SHP77 (cell line): ENCODE measurements at places on chromosomes 2 and 18.

GRCh38 chr18:71250191-71250590, 961.3 kb downstream of the SOCS6 start:
- no peak for DNase-seq

GRCh38 chr18:13501891-13502290, 224.5 kb downstream of the FAM210A start:
- no peak for DNase-seq

- no peak for DNase-seq
Observed at GRCh38 chr2:109288544-109289368, 159.8 kb downstream of the SH3RF3 start.

- no peak for DNase-seq
Observed at GRCh38 chr2:132037527-132038178, 124.1 kb downstream of the ANKRD30BL start.

- no peak for DNase-seq
Observed at GRCh38 chr2:99605036-99605435, 115.2 kb upstream of the REV1 start.

GRCh38 chr2:109694190-109694589, 80.0 kb downstream of the SOWAHC start:
- no peak for DNase-seq

DNA sequence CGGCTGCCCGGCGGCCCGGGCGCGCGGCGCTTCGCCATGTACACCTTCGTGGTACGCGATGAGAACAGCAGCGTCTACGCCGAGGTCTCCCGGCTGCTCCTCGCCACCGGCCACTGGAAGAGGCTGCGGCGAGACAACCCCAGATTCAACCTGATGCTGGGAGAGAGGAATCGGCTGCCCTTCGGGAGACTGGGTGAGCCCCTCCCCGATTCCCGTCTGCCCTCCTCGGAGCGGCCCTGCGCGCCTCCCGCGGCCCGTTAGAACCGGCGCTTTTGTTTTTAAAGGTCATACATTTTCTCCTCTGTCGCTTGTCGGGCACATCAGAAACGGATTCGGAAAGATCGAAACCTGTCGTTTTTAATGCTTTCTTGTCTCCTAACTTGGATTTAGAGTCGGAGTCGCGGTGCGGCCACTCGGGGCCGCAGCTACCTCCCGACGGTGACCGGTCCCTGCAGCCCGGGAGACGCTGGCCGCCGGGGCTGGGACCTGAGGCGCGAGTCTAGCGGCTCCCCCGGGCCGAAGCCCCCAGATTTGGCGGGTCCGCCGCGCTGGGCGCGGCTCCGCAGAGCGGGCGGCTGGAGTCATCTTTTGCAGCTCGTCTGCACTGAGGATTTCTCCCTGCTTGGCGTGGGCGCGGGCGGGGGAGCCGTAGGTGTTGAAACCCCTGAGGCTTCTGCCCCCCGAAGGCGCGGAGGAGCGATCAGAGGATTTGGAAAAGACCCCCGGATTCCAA, 519 bp downstream of the TTL start:
- DNase-seq = no peak

DNA sequence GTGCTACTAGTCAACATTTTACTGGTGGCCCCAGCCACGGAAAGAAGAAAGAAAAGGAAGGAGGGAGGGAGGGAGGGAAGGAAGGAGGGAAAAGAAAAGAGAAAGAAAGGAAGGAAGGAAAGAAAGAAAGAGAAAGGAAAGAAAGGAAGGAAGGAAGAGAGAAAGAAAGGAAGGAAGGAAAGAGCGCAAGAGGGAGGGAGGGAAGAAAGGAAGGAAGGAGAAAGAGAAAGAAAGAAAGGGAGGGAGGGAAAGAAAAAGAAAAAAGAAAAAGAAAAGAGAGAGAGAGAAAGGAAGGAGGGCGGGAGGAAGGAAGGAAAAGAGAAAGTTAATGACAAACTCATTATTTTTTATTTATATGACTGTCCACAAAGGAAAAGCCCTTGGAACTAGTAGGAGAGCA, 34.9 kb upstream of the SLC35G4 start:
- no peak for DNase-seq

- DNase-seq = no peak
Observed at GRCh38 chr18:45880876-45881558, 55.5 kb downstream of the SIGLEC15 start.

DNA sequence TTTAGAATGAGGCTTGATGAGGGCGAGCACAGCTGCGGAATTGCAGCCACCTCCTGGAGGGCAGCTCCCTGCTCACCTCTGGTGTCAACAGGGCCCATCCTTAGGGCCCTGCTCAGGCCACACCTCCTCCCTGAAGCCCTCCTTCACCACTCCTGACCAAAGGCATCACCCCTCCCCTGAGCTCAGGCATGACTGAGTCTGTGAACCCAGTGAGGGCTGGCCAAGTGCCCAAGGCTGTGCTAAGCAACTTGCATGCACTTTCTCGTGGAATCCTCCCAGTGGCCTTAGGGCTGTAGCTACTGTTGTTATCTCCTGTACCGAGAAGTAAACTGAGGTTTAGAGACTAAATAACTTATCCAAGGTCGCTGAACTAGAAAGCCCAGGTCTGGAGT, 101.7 kb downstream of the KLHL29 start:
- no peak for DNase-seq

DNA sequence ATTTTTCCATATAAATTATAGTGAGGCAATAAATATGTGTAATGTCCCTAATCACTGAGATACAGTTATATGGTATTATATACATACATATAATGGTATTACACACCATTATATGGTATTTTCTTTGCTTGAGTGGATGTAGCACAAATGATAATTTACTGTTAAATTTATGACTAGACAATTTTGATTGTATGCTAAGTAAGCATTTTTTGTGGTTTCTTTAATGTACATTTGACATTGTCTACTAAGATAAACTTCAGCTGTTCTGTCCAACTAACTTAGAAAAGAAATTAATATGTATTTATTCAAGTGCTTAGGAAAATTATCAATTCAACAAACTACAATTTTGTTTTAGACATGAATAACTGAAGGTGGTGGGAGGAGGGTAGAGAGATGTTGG, 122.6 kb downstream of the SCN3A start:
- DNase-seq = no peak

GRCh38 chr18:41858761-41859555, 96.1 kb upstream of the PIK3C3 start:
- DNase-seq = no peak
